Activated T-cell treated with anti-CD3 and anti-CD28 coated beads, Interleukin-2, amount 50 U/mL, for 1 hour (primary cell): ENCODE measurements at places on chromosomes 2 and 18.

GRCh38 chr2:68357605-68358337, 7.3 kb upstream of the PLEK start:
- no peak for DNase-seq

DNA sequence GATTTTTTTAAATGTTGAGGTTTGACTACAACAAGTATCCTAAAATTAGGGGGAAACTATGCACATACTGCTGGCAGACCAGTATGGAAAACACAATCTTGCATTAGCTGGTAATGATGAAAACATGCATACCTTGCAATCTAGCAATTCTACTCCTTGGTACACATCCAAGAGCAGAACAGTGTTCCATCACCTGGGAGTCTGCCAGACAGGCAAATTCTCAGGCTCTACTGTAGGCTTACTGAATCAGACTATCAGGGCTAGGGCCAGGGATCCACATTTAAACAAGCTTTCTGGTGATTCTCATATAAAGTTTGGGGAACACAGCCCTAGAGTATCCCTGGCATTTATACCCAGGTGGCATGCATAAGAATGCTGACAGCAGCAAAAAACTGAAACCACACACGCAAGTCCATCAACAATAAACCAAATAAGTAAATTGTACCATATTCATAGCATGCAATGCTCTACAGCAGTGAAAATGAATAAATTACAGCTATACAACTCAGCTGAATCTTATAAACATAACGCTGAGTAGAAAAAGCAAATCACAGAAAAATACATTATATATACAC, 13.6 kb downstream of the CDH2 start:
- DNase-seq = no peak

GRCh38 chr18:40866013-40866645, 1088.9 kb upstream of the PIK3C3 start:
- DNase-seq = no peak

DNA sequence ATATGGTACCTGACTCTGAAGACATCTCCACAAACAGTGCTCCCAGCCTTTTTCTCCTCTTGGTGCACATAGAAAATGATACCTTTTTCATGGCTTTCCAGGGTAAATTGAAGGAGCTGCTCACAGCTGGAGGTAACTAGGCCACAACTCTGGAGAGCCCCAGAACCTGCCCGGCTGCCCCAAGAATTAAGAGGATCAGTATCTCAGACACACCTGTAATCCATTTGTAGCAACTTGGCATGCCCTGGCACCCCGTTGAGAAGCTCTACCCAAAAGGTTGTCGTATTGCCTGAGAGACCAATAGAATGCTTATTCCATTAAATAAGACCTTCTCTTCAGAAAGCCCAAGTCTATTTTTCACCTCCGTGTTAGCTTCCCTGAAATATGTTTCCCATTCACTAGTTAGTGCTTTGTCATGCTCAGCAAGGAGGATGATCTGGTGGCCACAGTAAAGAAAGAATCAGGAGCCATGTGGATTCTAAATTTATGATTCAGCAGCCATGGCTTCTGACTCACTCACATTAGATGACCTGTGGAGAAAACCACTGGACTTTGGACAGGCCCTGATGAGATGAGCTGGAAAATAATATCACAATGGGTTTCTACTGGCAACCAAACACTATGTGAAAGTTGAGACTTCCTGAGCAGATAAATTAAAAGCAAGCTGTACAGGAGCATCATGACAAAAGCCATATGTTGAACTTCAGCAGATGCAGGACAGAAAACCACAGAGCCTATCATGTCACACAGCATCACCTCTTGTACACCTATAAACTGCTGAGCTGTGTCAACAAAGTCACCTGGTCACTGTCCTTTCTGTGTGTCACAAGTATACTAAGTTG, 253.3 kb upstream of the OSR1 start:
- DNase-seq = no peak

GRCh38 chr2:62410015-62410453, 96.0 kb downstream of the TMEM17 start:
- DNase-seq = no peak
